NCI-H1092 (cell line): ENCODE measurements at places on chromosomes 2 and 18.

DNA sequence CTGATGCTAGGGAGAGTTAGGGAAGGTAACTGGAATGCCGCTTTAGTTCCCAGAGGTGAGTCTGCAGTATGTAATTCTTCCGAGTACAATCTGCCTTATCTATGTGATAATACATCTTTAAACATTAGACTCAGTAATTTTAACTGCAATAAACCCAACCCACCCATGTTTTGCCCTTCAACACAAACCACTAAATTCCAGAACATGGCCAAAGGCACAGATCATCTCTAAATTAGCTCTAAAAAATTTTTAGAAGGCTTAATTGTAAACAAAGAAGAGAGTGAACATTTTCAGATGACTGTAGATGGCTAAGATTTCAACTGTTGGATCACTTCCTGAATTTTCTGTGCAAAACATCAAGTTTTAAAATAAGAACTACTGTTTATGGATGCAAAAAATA is 488.7 kb upstream of the ID2 start:
- no peak for DNase-seq

GRCh38 chr2:526918-527317 is 150.3 kb downstream of the TMEM18 start:
- no peak for DNase-seq

DNA sequence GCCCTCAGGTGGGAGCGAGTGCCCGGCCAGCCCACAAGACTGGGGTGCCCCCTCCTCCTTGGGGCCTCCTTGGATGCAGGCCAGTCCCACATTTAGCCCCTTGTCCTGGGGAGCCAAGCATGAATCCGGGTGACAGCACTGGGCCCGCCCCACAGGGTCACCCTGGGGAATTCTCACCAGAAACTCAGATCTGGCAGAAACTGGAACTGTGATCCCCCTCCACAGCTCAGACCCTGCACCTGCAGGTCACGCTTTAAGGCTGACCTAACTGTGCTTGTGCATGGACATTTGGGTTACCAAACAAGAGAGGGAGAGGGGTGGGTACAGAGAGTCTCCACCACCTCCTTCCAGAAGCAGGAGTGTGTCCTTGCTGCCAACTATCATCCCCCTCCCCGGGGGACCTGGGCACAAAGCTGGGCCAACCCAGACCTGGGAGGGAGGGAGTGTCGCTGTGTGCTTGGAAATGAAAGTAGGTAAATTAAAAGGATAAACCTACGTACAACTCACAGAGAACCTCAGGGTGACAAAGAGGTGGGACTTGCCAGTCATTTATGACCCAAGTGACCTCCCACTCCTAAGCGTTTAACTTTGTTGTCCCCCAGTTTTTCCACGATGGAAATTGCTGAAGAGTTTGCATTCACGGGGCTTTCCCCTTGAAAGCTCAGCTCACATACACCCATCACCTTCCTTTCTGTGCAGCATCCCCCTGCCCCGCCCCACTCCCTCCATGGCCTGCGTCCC is 9.1 kb downstream of the ITM2C start:
- no peak for DNase-seq

GRCh38 chr2:170770008-170770605 is at the start of gene ERICH2:
Gene ERICH2, plus strand, starts transcription at chr2:170770378. Its CDS starts 304 bp downstream, at chr2:170770682.
- peak; percentile 16 for DNase-seq
